ENCODE measurements at places on chromosomes 2 and 18.

GRCh38 chr2:34242763-34243123, 643.6 kb upstream of the FAM98A start:
- no peak for DNase-seq

- DNase-seq, result peak; percentile 23
These were observed at the start of gene ITPRID2 for GRCh38 chr2:181891258-181891965. Gene ITPRID2 (plus strand): TSS chr2:181891730. CDS start chr2:181892067, 337 bp downstream.

- no peak for DNase-seq
These were observed 68.7 kb upstream of the CABLES1 start for GRCh38 chr18:23066504-23067039.

DNA sequence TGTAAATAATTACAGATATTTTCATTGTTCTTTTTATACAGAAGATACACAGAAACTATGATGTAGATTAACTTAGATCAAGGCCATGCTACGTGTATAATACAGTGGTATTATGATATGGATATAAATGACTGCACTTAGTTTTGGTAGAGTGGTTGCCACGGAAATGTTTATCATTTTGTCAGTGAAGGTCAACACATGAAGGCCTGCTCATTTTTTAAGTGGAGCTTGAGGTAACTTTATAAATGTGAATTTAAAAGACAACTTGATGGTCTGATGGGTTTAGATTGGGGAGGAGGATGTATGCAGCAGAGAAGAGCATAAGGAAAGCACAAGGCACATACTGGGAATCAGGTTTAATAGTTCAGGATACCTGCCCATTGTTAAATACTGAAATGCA, 14.4 kb upstream of the BBS5 start:
- no peak for DNase-seq

DNA sequence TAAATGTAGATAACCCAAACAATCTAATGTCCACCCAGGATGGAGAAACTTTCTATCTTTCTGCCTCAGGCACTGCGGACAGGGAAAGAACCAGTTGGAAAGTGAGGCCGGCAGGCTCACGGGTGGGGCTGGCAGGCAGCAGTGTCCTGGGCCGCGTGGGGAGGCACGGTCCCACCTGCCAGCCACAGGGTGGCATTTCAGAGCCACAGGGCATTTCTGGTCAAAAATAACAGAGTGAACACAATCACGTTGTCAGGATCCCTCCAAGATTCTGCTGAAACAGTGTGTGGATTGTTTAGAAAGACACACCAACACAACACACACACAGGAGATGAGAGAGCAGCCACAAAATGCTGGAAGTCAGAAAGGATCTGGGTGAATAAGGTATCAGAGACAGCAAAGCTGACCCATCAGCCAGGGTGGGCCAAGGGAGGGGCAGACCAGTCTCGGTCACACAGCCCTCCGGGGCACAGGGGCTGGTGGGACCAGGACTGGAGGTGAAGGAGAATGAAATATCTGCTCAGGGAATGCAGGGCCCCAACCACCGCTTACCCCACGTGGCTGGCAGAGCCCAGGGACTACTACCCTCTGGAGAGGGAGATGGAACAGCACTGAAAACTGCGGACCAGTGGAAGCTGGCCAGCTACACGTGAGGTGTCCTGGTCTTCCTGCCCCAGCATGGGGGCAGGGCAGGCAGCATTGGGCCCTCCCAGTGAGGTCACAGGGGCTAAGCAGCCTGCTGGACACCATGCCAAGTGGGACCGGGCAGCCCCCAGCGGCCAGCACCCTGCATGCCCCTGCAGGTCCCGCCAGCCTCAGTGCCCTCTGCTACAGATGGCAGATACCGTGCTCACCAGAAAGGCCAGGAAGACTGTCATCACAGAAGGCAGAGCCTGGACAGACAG, 173.9 kb downstream of the HDAC4 start:
- no peak for DNase-seq

DNA sequence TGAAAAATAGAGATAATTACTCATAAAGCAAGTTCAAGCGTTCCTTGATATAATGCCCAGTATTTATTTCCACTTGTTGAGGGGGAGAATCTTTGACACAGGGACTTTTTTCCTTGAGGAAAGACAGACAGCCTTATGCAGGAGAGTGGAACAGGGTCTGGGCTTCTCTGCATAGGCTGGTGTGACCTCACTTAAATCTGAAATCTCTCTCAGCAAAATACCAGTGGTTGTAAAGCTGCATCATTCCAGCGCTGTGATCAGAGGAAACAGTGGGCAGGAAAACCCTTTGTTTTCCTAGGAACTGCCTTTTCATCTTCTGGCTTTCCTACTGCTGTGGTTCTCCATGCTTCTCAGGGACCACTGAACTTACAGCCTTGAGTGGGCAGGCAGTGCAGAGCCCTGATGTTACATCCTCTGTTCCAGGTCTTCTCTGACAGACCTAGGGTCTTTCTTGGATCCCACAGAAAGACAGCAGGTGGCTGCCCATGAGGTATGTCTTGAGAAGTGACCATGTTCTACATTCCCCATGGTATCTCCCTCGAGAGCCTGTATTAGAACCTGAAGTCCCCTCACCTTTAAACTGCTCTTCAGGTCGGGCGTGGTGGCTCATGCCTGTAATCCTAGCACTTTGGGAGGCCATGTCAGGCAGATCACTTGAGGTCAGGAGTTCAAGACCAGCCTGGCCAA, 17.6 kb upstream of the MAP4K4 start:
- no peak for DNase-seq

DNA sequence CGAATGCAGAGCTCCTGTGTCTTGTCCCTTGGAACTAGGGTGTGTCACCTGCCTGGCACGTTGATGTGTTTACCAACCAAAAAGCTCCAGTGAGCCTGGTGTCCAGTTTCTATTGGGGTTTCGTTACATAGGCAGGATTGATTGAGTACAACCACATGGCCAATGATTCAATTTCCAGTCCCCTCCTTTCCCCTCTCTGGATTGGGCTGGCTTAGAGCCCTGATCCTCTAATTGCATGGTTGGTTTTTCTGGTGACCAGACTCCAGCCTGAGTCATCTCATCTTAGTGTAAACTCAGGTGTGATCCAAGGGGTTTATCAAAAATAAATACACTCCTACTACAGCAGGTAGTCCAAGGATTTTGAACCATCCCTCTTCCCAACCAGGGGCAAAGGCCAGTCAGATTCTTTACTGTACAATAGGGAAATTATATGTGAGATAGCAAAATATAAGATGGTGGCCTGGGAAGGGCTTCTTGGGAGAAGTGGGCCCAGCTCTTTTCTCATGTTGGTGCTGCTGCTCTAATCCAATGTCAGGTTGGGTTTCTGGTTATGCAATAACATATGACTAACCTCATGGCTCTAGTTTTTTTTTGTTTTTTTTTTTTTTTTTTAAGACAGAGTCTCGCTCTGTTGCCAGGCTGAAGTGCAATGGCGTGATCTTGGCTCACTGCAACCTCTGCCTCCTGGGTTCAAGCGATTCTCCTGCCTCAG, 64.7 kb upstream of the MGAT5 start:
- DNase-seq, result no peak

DNA sequence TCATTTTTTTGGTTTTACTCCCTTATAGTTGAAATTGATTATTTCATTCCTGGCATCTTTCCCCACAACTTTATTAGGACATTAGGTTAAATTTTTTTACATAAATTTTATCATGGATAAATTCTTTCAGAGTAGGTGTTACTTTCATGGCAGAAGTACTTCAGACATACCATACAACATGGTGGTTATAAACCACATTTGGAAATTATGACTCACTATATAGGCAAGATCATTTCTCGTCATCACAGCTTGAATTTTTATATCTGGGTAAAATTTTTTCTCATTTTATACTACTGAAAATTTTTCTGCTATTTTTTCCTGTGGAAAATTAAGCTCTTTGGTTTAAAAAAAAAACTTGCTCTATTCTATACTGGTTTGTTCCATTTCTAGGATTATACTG, 111.9 kb upstream of the COL5A2 start:
- DNase-seq, result no peak

DNA sequence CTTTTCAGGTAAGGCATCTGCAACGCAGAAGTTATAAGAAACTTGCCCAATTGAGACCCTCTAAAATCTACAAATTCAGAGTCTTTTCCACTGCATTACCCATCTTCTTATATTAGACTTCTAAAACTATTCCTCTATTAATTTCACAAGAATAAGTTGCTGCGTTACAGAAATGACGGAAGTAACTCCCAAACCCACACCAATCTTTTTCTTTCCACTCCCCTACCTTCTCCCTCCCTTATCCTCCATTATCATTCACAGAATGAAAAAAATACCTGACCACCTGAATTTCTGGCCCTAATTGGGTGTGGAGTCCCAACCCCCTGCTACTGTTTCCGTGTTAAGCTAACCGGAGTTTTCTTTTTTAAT, 689 bp downstream of the RPRD1A start:
- no peak for DNase-seq

DNA sequence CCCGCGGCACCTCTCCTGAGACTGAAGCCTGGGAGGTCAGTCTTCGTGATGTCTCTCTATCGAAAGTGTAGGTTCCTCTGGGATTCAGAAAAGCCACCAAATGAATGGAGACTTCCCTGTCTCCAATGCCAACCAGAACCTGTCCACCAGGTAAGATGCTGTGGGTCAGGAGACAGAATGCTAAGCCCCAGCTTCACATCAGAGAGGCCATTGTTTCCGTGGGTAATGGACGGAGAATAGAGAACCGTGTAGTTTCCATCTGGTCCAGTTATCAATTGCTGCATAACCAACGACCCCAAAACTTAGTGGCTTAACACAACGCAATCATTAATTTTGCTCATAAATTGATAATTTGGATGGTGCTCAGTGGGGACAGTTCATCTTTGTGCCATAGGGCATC, 93.5 kb downstream of the DDX1 start:
- no peak for DNase-seq

DNA sequence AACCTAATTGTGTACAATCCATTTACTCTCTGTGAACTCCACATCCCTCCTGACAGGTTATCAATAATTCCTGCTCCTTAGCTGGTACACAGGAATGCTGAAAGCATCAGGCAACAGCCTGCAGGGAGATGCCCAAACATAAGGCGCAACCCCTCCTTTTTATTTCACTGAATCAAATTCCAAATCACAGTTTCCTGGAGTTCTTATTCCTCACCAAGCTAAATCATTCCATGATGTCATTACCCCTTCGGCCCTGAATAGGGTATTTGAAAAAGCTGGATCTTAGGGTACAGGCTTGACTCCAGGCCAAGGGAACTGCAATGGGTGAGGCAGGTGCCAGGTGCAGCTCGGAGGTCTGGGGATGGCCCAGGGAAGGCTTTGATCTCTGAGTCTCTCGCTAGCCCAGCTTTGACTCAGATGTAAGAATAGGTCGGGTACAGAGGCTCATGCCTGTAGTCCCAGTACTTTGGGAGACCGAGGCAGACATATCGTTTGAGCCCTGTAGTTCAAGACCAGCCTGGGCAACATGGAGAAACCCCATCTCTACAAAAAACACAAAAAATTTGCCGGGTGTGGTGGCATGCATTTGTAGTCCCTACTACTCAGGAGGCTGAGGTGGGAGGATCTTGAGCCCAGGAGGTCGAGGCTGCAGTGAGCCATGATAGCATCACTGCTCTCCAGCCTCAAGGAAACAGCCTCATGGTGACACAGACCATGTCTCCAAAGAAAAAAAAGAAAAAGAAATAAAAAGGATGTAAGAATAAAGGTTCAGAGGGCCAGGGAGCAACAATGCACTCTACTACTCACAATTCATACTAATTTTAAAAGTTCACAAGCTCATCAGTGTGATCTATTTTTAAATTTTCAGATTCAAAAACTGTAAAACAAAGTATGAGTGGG, 6.8 kb downstream of the FHL2 start:
- no peak for DNase-seq

DNA sequence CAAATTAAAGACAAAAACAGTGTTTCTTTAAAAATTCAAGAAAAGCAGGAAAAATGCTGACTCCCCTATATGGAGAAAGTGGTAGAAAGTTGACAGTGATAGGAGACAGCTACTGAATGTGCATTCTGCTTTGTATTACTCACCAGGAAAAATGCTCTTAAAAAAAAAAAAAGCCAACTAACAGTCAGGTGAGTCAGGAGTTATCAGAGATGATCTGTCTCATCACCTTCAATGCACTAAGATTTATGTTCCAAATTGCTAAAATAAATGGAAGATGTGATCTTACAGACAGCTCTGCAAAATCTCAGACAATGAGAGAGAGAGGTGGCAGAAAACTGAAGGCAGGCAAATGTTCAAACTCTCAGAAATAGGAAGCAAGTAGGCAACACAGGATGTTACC, 47.6 kb upstream of the ZNF521 start:
- no peak for DNase-seq

DNA sequence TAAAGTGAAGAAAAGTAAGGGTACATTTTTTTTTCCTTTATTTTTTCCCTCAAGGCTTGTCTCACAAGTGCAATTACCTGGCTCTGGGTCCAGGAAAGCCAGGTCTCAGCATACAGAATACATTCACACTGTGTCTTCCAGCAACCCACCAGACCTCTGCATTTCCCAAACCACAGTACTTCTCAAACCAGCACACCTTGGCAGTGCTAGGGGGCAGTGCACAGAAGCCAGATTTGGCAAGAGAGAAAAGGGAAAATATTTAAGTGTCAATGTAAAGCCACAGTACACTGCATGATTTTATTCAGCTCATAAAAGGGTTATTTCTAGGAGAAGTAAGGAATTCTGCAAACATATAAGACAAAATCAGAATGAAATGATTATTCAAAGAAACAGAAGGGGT, 172.8 kb downstream of the NRXN1 start:
- DNase-seq, result no peak

- DNase-seq, result no peak
These were observed 100.7 kb downstream of the ARHGAP15 start for GRCh38 chr2:143229952-143230351.

GRCh38 chr18:53534695-53535094, 689.8 kb downstream of the MBD2 start:
- DNase-seq, result no peak

DNA sequence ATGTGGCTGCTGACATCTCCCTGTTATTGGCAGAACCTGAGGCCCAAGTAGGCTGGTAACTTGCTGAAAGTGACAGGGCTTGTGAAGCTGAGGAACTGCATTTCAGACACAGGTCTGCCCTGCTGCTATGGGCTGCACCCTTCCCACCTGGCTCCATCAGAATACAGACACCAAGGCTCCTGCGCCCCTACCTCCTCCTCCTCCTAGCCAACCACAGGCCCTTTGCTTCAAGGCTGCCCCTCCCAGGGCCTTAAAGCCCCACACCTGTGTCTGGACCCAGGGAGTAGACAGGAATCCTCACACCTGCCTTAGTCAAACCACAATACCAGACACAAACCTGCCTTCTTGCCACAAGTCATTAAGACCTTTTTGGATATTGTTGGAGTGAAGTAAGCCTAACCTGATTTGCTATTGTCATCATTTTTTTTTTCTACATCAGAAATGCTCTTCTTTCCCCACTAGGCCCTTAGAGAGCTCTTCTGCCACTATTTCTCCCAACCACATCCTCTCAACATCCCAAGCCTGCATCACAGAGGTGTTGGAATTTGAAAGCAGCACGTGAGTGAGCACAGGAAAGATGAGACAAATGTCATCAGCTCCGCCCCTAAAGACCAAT, 489.7 kb downstream of the EIPR1 start:
- no peak for DNase-seq

Measured in stimulated activated CD4-positive, alpha-beta T cell treated with anti-CD3 and anti-CD28 coated beads, Interleukin-12 subunit alpha, Interleukin-12 subunit beta, amount 100 ng/mL, for 24 hours (primary cell).